ENCODE measurements at places on chromosomes 7 and 10.

DNA sequence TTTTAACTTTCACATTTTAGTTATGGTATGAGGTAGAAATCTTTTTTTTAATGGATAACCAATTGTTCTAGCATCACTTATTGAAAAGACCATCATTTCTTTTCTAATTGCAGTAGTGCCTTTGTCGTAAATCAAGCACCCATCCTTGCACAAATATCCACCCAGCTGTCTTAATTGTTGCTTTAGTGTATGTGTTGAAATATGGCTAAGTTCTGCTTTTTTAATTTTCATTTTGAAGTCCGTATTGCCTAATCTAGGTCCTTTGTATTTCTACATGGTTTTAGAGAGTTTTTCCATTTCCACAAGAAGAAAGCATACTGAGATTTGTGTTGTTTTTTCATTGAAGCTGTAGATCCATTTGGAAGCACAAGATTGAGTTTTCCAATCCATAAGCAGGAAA lies 259.6 kb upstream of the SEMA3E start:
- DNase-seq = no peak

GRCh38 chr7:68770649-68771048 lies 827.6 kb upstream of the AUTS2 start:
- no peak for DNase-seq

DNA sequence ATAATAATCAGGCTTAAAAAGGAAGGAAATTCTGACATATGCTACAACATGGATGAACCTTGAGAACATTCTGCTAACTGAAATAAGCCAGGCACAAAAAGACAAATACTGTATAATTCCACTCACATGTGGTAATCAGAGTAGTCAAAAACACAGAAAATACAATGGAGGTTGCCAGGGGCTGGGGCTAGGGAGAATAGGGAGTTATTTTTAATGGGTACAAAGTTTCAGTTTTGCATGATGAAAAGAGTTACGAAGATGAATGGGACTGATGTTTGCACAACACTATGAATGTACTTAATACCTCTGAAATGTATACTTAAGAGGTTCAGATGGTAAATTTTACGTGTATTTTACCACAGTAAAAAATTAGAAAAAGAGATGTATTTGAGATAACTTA lies 145.6 kb downstream of the DOCK4 start:
- no peak for DNase-seq

DNA sequence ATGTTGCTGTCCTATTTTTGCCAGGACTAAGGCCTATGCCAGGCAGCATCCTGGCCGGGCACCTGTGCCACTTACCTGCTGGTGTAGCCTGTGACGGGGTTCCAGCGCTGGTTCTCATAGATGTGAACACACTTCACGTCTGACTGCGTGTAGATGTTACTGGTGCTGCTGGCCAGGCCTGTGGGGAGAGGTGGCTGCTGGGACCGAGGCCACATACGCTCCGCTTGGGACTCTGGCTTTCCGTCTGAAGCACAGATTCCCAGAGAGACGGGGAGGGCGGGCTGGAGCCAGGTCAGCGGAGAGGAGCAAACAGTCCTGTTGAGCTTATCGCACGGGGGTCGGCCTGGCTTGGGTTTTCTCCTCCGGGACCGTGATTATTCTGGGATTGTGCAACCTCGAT lies 16.7 kb downstream of the BHLHA15 start:
- DNase-seq = no peak

- DNase-seq = no peak
These were observed 267.5 kb downstream of the CELF2 start for GRCh38 chr10:11285171-11285570.
